LHCN-M2 (cell line): ENCODE measurements at places on chromosomes 3 and 15.

- no peak for DNase-seq
Observed at GRCh38 chr3:106305882-106306435, 437.1 kb upstream of the CBLB start.

- peak; percentile 61 for DNase-seq
Observed at GRCh38 chr3:23999012-23999641, 54.0 kb downstream of the NR1D2 start.

GRCh38 chr15:60376677-60377095, 21.1 kb downstream of the ANXA2 start:
- peak; percentile 25 for DNase-seq

- no peak for DNase-seq
Observed at GRCh38 chr15:35784745-35785144, 238.8 kb upstream of the DPH6 start.

DNA sequence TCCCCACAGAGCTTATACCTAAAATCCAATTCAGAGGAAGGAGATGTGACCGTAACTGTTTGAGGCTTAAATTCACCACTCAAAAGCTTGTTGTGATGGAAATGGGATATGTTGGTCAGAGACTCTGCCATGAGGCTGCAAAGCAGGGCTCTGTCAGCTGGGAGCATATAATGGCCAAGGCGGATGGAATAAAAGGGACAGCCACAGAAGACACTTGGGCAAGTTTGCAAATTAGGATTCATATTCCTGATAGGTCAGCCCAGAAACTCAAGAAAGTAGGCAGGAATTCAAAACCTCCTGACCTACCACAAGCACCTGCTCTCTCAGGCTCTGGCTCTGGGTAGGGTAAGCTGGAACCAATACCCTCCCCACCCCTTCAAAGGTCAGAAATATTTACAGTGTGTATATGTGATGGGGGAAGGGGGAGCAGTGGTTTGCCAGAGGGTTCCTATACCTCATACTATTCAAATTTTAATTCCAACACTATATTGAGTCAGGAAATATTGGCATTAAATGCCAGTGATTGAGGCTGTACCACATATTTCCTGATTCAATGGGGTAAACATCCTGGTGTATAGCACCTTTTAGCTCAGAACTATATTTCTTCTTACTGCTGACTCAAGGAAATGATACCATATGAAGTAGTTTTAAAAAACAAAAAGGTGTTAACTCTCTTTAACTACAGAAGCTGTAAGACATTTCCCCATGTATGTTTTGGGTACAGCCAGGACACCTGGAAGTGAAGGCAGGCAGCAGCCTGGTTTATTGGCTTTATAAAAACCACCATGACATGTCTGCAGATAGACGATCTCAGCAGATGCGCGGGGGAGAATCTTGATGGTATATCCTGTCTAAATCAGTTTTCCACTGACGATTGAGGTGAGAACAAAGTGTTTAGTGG, 19.2 kb downstream of the FYCO1 start:
- no peak for DNase-seq

DNA sequence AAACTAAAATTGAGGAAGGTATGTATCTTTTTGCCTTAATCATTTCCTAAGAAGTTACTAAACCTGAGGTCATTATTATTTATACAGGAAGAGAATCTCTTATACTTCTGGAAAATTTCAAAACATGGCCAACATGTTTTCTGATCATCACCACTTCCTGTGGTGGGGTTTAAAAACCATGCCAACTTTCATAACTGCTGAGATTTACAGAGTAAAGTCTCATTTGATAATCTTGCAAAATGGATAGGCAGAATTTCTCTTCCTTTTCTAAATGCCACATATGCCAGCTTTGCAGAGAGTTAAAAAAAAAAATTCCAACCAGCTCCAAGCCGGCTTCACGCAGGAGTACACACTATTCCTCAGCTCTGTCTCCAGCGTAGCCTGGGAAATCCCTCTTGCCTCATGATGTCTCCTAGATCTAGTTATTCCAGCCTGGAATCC, 124.3 kb upstream of the SPRED1 start:
- DNase-seq = peak; percentile 70
